Purkinje cell (primary cell): ENCODE measurements at places on chromosomes 5 and 9. TPM values are rescaled to one million over a fixed set of nuclear protein-coding genes. Genes with fewer than 3 reads are reported as not detected.

The GRXCR2 gene
- polyA plus RNA-seq, result not detected in 2 replicates

The MSX2 gene
- 1.5 TPM in 2 replicates for polyA plus RNA-seq

The TMEM245 gene
- 91.0 and 115 TPM in 2 replicates for polyA plus RNA-seq

The DNAJA1 gene
- 234 and 259 TPM in 2 replicates for polyA plus RNA-seq

The TMEM171 gene
- polyA plus RNA-seq, result 3.5 TPM in 1 of 2 replicates, not detected in the other
